HFFc6 (cell line): ENCODE measurements at places on chromosomes 1 and 21.

- DNase-seq = no peak
Observed at GRCh38 chr1:183185941-183186490, at the start of gene LAMC2. LAMC2 (plus strand) TSS chr1:183186264; CDS start chr1:183186353, 89 bp downstream.

DNA sequence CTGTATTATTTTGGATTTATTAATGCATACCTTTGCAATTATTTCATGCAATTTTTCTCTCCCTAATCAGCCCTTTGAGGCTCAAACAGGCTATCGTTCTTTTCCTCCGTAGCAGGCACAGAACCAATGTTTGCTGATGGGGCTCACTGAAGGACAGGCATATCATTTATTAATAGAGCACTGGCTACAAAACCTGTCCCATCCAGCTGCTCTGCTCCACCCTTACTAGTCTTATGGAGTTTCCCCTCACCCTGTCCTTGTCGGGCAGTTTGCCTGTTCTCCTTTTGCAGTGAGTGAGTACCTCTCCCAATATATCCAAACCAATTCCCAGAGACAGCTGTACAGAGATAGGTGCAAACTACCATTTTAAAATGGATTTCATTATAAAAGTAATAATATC lies 16.6 kb upstream of the FCAMR start:
- no peak for DNase-seq

DNA sequence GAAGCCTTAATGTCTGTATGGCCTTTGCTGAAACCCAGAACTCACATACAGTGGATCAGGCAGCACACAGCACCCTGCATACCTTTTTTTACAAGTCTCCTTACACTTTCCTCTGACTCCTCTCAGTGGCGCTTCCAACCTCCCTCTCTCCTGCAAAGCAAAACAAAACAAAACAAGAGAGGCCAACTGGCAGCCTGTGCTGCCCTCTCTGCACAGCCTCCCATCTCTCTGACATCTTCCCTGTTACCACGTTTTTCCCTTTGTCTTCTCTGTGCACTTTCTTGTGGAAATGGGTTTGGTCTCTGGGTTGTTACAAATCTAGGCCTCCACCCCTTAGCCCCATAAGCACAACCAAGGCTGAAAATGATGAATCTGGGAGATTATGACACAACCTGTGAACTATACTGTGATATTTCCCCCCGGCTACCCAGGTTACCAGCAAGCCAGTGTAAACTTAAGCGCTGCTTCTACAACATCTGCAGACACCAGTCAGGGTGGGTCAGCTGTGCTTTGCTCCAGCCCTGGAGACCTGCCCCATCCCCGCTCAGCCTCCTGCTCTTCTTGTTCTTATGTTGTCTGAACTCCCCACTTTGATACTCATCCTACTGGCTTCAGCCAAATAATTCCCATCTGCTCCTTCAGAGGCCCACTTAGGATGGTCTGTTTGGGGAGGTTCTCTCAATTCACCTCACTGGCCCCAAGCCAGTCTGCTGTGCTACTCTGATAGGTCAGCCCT lies 54.9 kb upstream of the FMOD start:
- DNase-seq = no peak

DNA sequence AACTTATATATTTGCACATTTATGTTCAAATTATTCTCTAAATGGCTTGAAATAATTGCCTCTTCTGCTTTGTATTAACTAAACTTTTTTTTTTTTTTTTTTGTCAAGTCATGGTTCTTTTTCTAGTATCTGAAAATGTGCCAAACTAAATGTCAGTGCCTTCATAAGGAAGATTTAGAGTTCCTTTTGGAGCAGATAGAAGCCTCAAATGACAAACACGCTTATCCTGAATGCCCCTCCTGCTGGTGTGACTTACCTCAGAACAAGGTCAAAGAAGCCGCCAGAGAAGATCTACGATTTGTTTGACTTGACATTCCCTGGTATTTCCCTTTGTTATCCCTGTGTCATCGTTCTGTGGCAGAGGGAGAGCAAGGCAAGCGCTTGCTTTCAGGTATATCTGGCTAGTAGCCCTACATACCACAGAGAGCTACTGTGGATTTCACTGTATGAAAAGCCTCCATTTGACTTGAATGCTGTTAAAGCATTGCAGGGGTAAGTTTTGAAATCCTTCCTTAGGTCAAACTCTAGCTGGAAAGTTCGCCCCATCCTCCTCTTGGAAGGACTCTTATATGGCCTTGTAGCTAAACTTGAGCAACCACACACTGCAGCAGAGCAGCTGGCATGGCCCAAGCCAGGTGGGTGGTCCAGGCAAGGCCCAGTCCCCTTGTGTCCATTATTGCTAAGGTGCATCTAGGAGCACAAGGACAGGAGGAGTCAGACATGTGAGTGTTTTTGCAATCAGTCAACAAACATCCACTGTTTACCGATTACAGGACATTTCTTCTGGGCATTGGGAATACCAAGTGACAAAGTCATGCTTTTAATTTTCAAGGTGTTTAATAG lies 285.4 kb upstream of the USP25 start:
- DNase-seq = no peak

- no peak for DNase-seq
Observed at GRCh38 chr21:43994085-43994484, 18.0 kb upstream of the TRAPPC10 start.

- no peak for DNase-seq
Observed at GRCh38 chr1:64699327-64699726, 45.5 kb upstream of the RAVER2 start.

DNA sequence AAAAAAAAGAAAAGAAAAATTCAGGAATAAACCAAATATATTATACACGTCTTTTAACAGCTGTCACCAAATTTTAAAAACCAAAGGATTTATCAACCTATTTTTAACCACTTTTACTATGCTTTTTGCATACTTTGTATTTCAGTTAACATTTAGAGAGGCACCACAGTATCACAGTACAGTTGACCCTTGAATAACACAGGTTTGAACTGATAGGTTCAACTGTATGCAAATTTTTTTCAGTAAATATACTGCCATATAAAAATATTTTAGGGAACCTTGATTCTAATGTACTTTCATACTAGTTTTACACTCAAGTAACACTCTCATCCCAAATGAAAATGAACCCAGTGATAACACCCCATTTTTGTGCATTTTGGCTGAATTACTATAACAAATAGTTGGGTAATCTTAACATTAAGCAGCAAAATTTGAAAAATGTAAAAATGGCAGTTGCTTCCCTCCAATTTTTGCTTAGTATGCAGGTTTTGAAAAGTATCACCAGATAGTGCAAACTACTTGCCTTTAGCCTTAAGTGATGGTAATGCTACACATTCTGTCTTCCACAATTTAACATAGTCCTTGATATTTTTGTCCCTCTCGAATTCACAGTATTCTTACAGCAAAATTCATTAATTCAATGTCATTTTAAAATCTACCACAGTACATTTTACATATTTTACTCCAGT lies 10.8 kb upstream of the ADCY10 start:
- no peak for DNase-seq

- DNase-seq = peak; percentile 59
Observed at GRCh38 chr1:201408176-201408833, 9.2 kb upstream of the LAD1 start.

DNA sequence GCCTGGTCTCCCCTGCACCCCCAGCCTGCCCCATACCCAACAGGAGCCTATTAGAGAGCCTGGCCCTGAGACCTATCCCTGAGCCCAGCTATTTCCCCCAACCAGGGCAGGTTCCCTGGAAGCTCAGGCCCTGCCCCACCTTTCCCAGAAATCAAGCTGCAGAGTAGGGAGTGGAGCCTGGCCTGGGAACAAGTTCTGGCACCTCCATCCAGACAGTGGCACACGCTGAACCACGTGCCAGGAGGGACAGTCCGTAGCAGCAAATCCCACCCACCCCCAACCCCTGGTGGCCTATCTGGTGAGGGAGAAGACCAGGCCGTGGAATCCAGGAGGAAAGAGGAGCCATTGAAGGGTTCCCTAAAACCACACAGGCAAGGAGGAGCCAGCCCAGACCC lies 22.6 kb downstream of the TNNT2 start:
- DNase-seq = no peak

GRCh38 chr1:106889059-106889458 lies 167.4 kb upstream of the PRMT6 start:
- no peak for DNase-seq

DNA sequence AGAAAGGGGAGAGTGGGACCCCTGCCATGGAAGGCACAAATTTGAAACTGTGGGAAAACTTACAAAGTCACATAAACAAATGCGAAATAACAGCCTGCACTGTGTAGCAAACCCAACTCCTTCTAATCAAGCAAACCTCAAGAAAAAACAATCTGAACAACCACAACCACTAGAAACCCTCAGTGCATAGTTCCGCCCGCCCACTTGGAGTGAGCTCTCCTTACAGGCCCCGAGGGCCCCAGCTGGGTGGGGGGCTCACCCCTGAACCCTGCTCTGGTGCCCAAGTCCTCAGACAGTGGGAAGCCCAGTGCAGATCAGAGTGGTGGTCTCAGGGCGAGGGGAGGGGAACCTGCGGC lies 931 bp upstream of the MXRA8 start:
- peak; percentile 73 for DNase-seq

- DNase-seq = no peak
Observed at GRCh38 chr1:64848803-64849202, 103.9 kb downstream of the RAVER2 start.

- DNase-seq = no peak
Observed at GRCh38 chr21:45979651-45980050, 1.9 kb upstream of the COL6A1 start.

- DNase-seq = no peak
Observed at GRCh38 chr21:43717166-43717853, 1.6 kb upstream of the PDXK start.

GRCh38 chr1:221698579-221699349 lies 43.1 kb downstream of the DUSP10 start:
- DNase-seq = no peak

GRCh38 chr1:20290624-20291597 lies at the start of gene VWA5B1:
VWA5B1 (plus strand) TSS chr1:20290875; CDS start chr1:20310602, 19,727 bp downstream.
- DNase-seq = no peak

- DNase-seq = no peak
Observed at GRCh38 chr1:118081387-118081786, 103.6 kb downstream of the SPAG17 start.

- no peak for DNase-seq
Observed at GRCh38 chr1:206663362-206663761, 21.3 kb upstream of the MAPKAPK2 start.

- DNase-seq = peak; percentile 35
Observed at GRCh38 chr1:39646232-39647081, 7.0 kb upstream of the HEYL start.
